ENCODE measurements at places on chromosomes 6 and 20.
A peak's percentile ranks its signal among the peaks of the same experiment; 100 is the strongest.

DNA sequence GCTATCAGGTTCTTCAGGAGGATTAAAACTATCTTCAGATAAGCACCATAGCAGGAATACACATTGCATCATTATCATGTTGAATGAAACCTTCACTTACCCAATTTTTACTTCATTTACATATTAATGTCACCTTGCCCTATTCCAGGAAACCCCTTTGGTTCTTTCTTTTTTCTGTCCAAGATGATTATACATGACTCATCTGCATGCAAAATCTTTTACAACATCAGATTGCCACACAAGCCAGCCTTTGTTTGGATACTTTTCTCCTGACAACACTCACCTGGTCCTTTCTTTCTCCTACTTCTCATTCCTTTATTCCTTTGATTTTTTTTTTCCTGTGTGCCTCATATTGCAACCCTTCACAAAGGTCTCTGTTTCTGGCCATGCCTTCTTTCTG, 200.5 kb upstream of the POU3F2 start:
- no peak for DNase-seq

GRCh38 chr6:149499066-149499465, 14.3 kb upstream of the ZC3H12D start:
- peak; percentile 22 for DNase-seq

DNA sequence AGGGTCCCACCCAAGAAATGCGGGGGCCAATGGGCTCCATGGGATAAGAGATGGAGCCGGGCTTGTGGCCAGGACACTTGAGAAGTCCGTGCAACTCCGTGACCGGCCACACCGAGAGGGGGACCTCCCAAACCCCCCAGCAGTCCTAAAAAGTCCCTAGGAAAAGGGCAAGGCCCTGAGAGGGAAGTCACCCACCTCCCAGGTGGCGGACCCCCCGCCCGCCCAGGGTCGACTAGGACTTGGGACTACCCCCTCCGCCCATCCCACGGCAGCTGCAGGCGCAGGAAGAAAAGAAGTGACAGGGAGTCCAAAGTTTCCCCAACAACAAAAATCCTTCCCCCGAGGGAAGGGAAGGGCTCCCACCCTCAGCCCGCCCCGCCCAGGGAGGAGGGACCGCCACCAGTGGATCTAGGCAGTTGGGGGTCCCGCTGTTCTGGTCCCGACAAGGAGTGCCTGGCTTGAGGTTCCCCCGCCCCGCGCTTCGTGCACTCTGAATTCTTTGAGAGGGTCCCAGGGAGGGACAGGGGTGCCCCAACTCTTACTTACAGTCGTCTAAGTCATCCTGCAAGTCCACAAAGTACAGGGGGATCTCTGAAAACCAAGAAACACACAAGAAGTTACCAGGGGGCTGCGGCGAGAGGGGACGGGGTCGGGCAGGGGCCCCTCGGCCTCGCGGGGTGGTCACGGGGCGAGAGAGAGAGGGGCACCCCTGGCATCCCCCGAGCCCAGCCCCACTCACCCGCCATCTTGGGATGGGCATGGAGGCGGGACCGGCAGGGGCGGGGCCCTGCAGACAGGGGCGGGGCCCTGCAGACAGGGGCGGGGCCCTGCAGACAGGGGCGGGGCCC, 611 bp upstream of the RAB22A start:
- DNase-seq = peak; percentile 54

- DNase-seq = no peak
These were observed 16.5 kb upstream of the HLA-A start for GRCh38 chr6:29925727-29926412.

DNA sequence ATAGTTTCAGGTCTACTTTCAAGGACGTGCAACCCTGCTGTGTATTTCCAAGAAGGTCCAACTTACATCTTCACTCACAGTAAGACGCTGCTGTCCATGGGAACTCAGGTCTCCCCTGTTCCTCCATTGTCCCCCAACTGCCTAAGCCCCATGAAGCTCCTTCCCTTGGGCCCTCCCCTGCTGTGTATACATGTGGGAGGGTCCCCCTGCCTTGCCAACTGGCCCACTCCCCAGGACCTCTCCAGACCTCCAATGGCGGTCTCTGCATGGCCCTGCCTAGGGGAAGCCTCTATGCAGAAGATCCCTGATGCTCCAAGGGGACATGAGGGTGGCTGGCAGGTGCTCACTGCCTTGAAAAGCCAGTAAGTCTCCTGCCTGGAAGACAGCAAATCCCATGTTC, 186.7 kb upstream of the CST7 start:
- DNase-seq = no peak

- DNase-seq = no peak
These were observed 64.9 kb upstream of the MEI4 start for GRCh38 chr6:77587963-77588362.

GRCh38 chr6:168583821-168584220, 142.8 kb downstream of the SMOC2 start:
- DNase-seq = no peak

GRCh38 chr6:32212076-32212760, 11.6 kb downstream of the NOTCH4 start:
- no peak for DNase-seq

DNA sequence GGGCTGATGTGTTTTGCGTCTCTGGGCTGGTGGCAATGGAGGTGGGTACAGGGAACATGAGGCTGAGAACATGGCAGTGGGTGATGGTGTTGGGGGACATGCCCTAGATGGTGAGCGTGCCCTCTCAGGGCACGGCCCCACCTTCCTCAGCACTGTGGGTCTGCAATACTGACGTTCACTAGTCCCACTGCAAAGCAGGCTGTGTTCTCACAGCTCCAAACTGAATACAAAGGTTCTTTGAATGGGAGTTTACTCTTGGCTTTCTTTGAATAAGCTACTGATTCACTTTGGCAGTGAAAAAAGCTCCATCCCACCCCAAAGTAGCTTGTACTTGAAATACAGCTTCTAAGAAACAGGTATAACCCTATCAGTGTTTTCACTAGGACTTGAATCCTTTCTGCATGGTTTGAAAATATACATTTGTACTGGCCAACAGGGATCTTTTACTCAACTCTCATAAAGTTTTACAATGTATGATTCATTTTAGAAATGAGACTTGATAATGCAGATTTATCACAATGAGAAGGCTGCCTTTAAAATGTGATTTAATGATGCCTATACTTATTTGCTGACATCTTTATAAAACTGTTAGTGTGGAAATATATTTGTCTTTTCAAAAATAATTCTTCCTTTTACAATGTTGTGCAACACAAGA, 400.7 kb downstream of the ZFAND3 start:
- DNase-seq = no peak

DNA sequence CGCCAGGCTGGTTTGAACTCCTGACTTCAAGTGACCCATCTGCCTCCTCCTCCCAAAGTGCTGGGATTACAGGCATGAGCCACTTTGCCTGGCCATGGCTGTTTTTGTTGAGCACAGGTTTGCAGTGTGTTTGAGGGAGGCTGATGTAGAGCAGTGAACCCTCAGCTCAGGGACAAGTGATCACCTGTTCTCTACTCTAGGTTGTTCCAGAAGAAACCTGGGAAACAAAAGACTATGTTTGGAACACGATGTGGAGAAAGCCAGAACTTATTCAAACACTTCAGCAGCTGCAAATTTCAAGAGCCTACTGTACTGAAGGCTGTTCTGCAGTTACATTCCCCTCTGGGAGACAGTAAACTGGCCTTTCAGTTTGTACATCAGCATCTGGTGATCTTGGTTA, 4.7 kb downstream of the TULP1 start:
- DNase-seq = no peak

DNA sequence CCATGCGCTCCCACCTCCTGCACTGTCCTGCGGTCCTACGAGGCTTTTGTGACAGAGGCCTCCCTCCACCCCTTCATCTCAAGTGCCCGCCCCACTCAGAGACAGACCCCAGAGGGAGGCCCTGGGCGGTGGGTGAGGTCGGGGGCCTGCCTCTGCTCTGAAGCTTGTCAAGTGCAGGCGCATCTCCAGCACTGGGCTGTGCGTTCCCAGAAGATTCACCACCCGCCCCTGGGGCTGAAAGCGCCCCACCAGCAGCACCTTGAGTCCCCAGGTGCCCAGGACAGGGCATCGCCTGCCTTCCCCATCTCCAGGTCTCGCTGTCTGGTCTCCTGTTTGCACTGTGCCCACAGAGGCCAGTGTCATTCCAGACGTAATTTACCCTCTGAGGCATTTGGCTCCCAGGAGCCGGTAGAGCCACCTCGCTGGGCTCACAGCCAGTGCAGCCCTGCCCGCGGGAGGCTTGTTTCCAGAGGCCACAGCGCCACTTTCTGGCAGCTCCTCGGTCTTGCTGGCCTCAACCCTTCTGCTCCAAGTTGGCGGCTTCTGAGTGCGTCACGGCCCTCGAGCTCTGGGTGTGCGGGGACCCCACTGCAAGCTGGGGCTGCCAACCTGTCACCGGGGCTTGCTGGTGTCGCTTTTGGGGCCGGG, 191.1 kb downstream of the TAF4 start:
- DNase-seq = peak; percentile 5

- DNase-seq = peak; percentile 78
These were observed at the start of gene SDC4 for GRCh38 chr20:45347936-45348778. Gene SDC4 (minus strand): TSS chr20:45348424. CDS start chr20:45348384, 40 bp downstream.

- no peak for DNase-seq
These were observed 452.0 kb downstream of the EPHA7 start for GRCh38 chr6:92967362-92967761.

DNA sequence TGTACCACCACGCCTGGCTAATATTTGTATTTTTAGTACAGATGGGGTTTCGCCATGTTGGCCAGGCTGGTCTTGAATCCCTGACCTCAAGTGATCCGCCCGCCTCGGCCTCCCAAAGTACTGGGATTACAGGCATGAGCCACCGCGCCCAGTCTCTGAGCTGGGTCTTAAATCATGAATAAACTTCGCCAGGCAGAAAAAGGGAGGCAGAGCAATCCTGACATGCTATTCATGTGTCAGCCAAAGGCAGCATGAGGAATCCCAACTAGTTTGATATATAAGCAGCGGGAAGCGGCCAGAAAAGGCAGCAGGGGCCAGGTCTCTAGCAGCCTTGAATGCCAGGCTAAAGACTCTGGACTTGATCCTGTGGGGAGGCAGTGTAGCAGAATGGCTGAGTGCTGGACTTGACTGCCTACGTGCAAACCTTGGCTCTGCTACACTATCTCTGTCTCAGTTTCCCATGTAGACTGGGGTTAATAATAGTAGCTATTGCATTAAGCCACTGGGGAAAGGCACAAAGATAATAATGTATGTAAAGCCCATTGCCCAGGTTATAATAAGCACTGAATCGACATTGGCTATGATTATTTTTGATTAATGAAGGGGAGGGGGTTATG, 1.8 kb downstream of the PROCR start:
- no peak for DNase-seq

DNA sequence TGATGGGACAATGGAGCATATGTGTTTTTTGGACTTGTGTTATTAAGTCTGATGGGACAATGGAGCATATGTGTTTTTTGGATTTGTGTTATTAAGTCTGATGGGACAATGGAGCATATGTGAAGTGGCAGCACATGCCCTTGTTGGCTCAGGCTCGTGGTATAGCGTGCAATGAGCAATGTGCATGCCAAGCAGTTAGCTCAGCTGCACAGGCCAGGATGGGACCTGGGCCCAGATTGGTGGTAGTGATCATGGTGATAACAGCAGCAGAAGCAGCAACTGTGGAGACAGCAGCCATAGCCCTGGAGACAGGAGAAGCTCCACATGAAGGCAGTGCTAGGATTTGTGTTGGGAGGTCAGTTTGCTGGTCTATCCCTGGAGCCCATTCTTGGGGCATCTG, 61.1 kb downstream of the IL20RA start:
- DNase-seq = no peak

DNA sequence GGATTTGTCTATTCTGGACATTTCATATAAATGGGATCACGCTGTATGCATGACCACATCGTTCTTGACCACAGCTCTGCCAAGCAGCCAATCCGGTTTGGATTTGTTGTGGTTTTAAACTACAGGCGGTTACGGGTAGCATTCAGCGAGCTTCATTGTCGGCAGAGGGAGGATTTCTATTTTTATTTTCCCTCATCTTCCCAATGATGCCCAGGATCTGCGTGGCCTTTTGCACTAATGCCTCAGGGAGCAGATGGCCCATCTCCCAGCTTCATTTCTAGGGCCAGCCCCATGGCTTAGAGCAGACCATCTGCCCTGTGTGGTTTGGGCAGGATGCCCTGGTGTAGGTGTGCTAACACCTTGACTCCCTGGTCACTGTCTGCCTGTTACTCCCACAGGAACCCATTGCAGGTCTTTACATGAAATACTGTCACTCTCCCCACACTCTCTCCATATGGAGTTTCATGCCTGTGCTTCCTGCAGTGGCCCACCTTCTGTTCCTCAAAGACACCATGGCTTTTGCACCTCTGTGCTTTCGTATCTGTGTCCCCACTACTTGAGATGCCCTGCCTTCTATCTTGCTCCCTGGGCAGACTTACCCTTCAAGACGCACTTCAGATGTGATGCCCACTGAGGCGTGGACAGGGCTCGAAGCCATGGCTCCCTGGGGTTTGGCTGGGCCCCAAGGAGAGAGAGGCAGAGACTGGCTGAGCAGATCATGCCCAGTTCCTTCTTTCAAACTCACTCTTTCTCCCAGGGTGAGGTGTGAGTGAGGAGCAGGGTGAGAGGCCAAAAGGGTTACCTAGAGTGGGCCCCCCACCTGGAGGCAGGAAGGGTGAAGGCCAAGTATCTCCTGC, 26.0 kb downstream of the SDCBP2 start:
- no peak for DNase-seq

DNA sequence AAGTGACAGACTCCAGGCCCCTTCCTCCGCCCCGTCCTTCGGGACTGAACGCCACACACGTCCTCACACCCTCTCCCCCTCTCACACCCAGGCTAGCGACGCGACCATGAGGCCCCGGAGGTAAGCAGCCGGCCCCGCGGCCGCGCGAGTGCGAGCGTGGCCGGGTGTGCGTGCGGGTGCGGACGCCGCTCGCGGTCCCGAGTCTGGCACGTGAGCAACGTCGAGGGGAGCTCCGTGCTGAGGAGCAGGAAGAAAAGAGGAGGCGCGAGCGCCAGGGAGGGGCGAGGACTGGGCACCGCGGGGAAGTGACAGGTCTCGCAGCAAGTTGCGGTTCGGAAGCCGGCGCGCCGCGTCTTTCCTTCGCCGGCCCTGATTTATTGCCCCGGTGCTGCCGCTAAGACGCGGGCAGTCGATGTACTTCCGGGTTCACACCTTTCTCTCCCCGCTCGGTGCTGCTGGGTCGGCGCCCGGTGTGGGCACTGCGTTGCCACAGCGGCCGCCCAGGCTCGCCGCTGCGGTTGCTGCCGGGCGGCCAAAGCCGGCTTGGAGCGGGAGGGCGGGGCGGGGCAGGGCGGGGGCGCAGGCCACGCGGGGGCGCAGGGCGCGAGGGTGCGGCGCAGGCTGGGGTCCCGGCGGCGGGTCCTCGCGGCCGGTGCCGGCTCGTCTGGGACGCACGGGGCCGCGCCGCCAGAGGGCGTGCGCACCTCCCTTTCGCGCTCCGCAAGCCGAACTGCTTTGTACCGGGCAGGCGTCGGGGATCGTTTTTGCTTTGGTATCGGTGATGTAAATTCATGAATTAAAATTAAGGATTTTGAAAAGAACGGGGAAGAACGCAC, 15.8 kb upstream of the LIN28B start:
- DNase-seq = no peak

DNA sequence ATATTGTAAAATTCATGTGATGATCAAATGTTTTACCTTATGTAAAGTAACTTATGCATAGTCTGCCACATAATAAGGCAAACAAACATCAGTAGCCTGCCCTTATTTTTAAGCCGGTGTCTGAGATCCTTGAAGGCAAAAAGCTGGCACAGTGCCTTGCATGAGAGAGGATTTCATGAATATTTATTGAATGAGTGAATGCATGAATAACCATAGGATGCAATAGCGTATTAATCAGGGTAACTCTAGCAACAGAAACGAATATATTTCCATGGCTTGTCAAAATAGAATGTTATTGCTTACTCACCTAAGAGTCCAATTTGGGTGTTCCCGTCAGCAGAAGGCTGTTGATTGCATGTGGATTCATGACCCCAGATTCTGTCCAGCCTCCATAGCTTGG, 34.9 kb downstream of the BTBD3 start:
- DNase-seq = no peak

- DNase-seq = no peak
These were observed 490.2 kb downstream of the PRKN start for GRCh38 chr6:162237331-162237730.

Data from LoVo (cell line).